Stimulated activated CD8-positive, alpha-beta memory T cell treated with anti-CD3 and anti-CD28 coated beads, Interleukin-7, amount 100 ng/mL, for 4 hours (primary cell): ENCODE measurements at places on chromosomes 3 and 15.

DNA sequence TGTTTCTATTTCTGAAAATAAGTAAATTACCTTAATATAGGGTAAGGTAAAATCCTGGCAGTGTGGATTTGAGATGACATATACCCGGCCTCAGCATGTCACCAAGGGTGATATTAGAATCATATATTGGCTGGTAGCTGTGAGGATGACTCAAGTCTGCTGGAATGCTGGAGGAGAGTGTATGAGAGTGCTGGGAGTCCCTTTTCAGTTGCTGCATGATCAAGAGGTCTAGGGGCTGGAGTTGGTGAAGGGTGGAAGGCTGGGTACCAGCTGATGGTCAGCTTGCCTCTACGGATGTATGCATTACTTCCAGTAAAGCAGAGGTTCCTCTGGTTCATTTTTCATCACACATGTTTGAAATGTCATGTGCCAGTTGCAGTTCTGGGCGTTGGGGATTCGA is 40.6 kb downstream of the SLC25A26 start:
- no peak for DNase-seq

DNA sequence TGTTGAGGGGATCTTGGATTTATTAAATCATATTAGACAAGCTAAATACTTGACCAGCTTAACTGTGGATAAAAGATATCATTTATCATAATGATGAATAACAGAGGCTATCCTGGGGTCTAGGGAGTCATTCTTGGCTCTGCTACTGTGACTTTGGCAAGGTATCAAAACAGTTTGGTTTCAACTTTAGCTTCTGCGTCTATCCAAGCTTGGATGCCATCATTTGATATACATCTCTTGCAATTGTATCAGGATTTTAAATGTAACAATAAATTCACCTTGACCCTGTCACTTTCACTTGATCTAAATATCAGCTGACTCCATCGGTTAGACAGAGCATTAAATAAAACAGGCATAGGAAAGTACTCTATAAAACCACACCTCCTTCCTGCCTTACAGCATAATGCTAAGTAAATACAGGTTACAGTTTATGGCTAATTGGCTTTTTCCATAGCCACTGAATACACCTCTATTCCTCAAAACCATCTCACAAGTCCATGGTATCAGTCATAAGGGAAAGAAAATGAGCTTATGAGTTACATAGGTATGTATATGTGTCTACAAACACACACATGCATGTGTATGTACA is 262.9 kb downstream of the CTNNB1 start:
- DNase-seq: no peak

- DNase-seq: no peak
Observed at GRCh38 chr3:120071259-120071658, 23.0 kb downstream of the GSK3B start.

GRCh38 chr3:78926523-78926922 is 841.3 kb downstream of the ROBO1 start:
- no peak for DNase-seq

GRCh38 chr3:40518848-40519247 is 5.9 kb upstream of the ZNF621 start:
- DNase-seq: no peak

DNA sequence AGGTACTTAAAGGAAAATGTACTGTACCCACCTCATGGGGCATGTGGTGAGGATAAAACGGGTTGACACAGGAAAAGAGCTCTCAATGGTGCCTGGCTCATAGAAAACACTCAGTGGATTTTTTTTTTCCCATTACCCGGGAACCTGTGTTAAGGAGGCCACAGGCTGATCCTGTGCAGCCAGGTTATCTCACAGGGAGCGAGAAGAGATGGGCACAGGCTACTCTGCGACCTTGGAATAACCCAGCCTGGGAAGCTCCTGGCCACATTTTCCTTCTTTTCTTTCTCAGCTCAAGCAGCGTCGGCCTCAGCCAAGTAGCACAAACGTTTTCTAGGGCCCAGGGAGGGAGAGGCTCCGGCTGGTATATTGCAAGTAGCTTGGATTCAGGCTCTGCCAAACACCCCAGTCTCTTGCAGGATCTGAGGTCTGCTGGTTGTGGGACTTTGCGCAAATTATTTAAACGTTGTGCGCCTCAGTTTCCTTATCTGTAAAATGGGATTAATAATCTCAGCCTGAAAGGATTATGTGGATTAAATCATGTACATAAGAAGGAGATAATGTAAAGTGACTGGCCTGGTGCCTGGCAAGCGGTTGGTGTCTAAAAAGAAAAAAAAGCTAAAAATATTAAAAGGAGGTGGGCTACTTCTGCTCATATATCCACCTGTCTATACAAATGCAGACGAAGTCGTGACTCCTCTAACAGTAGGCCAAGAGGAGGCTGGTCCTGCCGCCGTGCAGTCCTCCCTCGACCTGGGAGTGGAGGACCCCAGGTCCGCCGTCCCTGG is 2.2 kb downstream of the FURIN start:
- DNase-seq: no peak

DNA sequence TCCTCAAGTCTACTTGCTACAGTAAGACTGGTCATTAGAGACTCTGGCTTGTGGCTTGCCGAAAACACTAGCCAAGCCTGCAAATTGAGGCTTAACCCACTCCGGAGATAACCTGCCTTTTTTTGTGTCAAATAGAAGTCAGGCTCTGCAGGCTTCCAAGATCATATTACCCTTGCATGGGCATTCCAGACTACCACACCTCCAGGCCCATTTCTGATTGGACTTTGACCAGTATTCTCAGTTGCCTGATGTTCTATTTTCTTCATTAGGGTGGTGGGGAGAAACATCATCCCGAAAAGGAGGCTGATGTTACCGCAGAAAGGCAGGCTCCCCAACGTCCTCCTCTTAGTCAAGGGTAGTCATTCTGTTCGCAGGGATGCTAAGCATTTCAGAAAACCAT is 68.1 kb upstream of the FOXP1 start:
- DNase-seq: no peak

- no peak for DNase-seq
Observed at GRCh38 chr15:69081310-69082004, 67.0 kb downstream of the NOX5 start.

- DNase-seq: no peak
Observed at GRCh38 chr3:183188895-183189462, 26.4 kb upstream of the LAMP3 start.

GRCh38 chr3:150098621-150099020 is 127.9 kb upstream of the PFN2 start:
- no peak for DNase-seq

GRCh38 chr3:137460944-137461343 is 303.2 kb upstream of the SOX14 start:
- DNase-seq: no peak

GRCh38 chr3:150286390-150287147 is 121.5 kb upstream of the TSC22D2 start:
- no peak for DNase-seq

- DNase-seq: no peak
Observed at GRCh38 chr15:99961011-99961441, 227.8 kb upstream of the LYSMD4 start.

- no peak for DNase-seq
Observed at GRCh38 chr15:81856001-81856633, 189.7 kb downstream of the MEX3B start.

- no peak for DNase-seq
Observed at GRCh38 chr3:145898487-145898886, 262.5 kb downstream of the PLOD2 start.

- DNase-seq: no peak
Observed at GRCh38 chr3:152713989-152714388, 120.9 kb upstream of the P2RY1 start.

DNA sequence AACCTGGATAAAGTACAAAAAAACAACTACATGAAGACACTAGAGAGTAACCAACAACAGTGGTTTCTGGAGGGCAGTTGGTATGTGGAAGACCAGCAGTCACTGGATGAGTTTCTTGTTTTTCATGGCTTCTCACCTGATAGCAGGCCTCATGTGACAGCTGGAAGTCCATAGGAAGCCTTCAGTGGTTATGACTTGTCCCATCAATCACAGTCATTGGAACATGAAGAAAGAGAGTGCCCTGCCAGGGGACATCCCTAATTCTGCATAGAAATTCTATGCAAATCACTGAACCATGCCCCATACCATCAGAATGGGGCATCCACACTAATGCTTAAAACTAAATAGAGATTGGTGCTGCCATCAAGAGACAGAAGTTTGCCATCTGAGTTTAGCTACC is 81.6 kb downstream of the AKAP13 start:
- no peak for DNase-seq

- DNase-seq: no peak
Observed at GRCh38 chr15:67142092-67142766, 76.8 kb downstream of the SMAD3 start.

DNA sequence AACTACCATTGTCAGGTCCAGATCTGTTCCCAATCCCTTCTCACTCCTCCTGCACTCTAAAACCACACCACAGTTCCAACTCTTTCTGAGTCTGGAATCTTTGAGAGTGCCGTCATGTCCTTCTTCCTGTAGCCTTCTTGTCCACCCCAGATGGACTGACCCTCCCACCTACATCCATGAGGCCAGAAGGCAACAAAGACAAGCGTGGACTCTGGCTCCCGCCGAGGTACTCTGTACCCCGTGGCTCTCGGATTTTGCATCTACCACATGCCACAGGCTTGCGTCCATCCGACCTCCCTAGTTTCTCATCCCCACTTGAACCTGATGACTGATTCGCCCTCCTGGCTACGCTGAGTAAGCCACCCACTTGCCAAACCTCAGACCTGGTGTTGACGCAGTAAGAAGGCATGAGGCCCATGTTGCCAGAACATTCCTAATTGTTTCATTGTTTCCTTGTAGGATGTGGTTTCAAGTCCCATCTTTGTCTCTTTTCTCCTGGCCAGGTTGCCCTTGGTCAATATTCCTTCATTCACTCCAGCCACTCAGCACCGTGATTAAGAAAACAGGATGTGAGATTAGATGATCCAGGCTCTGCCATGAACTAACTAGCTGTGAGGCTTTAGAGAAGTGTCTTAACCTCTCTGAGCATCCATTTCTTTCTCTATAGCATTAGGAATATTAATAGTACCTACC is 1.1 kb upstream of the ZBTB38 start:
- no peak for DNase-seq

GRCh38 chr3:56001537-56001936 is 466.7 kb downstream of the ERC2 start:
- no peak for DNase-seq
